ENCODE measurements at places on chromosomes 7 and 10.

DNA sequence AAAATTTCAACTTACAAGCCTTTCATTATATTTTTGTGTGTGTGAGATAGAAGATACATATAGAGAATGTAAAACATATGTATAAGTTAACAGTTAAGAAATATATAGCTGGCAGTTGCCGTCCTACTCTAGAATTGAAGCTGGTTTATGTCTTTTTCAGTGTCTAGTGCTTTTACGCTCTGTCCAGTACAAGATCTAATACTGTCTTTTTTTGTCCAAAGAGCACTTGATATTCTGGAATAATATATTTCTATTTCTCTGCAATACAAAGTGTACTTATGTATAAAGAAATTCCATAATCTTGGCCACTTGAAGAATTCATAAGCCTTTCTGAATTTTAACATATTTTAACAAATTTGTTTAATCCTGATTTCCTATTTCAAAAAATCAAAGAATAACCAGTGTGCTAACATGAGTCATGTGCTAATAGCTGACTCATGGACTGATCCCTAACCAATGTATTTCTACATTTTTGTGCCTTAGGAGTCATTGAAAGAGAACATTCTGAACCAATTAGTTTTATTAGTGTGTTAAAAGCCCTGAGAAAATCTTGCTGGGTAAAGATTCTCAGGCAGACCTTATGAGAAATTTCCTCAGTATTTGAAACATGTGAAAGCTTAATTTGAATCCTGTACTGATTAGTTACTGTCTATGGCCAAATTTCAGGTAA is 73.2 kb upstream of the CCAR1 start:
- peak; percentile 91 for DNase-seq

GRCh38 chr10:95253007-95253406 is 37.8 kb downstream of the PDLIM1 start:
- no peak for DNase-seq

- DNase-seq, result no peak
Measured at GRCh38 chr10:61299156-61299555, 154.0 kb downstream of the TMEM26 start.

- DNase-seq, result no peak
Measured at GRCh38 chr7:45988405-45989057, 67.5 kb upstream of the IGFBP3 start.

All from adipocyte (in vitro differentiated cells).